ENCODE measurements at places on chromosomes 7 and 10. TPM values are rescaled to one million over a fixed set of nuclear protein-coding genes. Genes with fewer than 3 reads are reported as not detected.

Gene SBDS
- 111 TPM for total RNA-seq

Gene FBXL13
- total RNA-seq, result 0.35 TPM

Gene MSRB2
- total RNA-seq, result 12.4 TPM

Gene LARP4B
- 83.3 TPM for total RNA-seq

Gene HTR5A
- total RNA-seq, result not detected

Gene INSYN2A
- not detected for total RNA-seq

Gene TUBB8
- total RNA-seq, result not detected

Gene RNF32
- total RNA-seq, result 2.1 TPM

Gene PRRT4
- total RNA-seq, result 0.66 TPM

Gene CHRM2
- 0.40 TPM for total RNA-seq

Gene SLC29A4
- total RNA-seq, result 12.4 TPM

Gene SPDYE1
- not detected for total RNA-seq

Gene SPAM1
- not detected for total RNA-seq

Gene RBP3
- not detected for total RNA-seq

Gene ZPBP
- not detected for total RNA-seq

Gene STK17A
- 66.8 TPM for total RNA-seq

Gene DRGX
- total RNA-seq, result not detected

Gene PAPOLB
- total RNA-seq, result not detected

Gene AS3MT
- total RNA-seq, result 3.6 TPM

Gene MEST
- 28.6 TPM for total RNA-seq

Gene NACAD
- total RNA-seq, result 5.0 TPM

Gene FAM237B
- not detected for total RNA-seq

Gene FZD1
- 12.6 TPM for total RNA-seq

Gene CYP2C8
- 14.2 TPM for total RNA-seq

Gene MYPN
- total RNA-seq, result not detected

Gene MRLN
- not detected for total RNA-seq

Gene ATP5MK
- total RNA-seq, result 235 TPM

Gene FAM107B
- 39.9 TPM for total RNA-seq

Gene GJD4
- not detected for total RNA-seq

Gene AKR1B15
- total RNA-seq, result not detected

Gene HYAL4
- total RNA-seq, result 0.53 TPM

Gene ERVW-1
- not detected for total RNA-seq

Gene UPK3B
- 1.4 TPM for total RNA-seq

Gene EBLN1
- total RNA-seq, result not detected

Gene C10orf143
- 3.7 TPM for total RNA-seq

Gene TMEM130
- not detected for total RNA-seq

Gene GPR146
- total RNA-seq, result 5.9 TPM

Gene LRRC61
- 19.8 TPM for total RNA-seq

Gene TAS2R41
- total RNA-seq, result not detected

Gene CDHR3
- total RNA-seq, result 52.0 TPM
